ENCODE measurements at places on chromosomes 16 and 17.

DNA sequence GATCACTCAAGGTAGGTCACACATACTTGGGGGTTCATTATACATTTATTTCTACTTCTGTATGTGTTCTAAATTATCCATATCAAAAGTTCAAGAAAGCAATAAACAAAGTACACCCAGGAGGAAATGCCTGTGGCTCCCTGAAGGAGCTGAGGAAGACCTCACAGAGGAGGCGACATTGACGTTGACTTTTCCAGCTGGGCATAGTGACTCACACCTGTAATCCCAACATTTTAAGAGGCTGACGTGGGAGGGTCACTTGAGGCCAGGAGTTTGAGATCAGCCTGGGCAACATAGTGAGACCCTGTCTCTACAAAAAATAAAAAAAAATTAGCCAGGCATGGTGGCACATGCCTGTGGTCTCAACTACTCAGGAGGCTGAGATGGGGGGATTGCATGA, 16.3 kb downstream of the ITGAD start:
- DNase-seq, result no peak

DNA sequence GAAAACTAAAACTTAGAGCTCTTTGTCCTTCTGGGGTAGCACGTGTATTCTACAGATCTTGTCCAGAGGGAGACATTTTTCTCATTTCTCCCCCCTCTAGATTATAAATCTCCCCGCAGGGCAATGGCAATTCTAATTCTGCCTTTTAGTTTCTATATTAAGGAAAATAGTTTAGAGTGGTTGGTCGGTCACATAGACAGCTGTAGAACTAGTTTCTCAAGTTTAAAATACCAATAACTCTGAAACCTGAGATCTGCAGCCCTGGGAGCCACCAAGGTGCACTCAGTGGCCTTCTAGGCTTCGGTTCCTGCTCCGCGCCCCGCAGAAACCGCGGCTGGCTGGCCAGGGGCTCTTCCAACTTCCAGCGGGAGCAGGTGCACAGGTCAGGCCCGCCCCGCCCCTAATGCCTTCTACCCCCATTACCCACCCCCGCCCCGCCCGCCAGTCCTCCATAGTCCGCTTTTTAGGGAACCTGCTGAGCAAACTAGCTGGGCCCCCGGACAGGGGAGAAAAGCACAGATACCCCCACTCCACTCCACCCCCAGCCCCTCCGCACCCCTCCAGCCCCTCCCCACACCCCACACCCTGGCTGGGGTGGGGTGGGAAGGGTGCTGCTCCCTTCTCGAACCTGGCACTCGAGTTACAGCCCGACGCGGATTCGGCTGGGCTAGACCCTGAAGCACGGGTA, 431 bp downstream of the SLFN11 start:
- peak; percentile 15 for DNase-seq

GRCh38 chr17:62628831-62629555, 1.5 kb downstream of the MRC2 start:
- DNase-seq, result no peak

- peak; percentile 46 for DNase-seq
Observed at GRCh38 chr17:43338886-43339516, 59.8 kb upstream of the ARL4D start.

DNA sequence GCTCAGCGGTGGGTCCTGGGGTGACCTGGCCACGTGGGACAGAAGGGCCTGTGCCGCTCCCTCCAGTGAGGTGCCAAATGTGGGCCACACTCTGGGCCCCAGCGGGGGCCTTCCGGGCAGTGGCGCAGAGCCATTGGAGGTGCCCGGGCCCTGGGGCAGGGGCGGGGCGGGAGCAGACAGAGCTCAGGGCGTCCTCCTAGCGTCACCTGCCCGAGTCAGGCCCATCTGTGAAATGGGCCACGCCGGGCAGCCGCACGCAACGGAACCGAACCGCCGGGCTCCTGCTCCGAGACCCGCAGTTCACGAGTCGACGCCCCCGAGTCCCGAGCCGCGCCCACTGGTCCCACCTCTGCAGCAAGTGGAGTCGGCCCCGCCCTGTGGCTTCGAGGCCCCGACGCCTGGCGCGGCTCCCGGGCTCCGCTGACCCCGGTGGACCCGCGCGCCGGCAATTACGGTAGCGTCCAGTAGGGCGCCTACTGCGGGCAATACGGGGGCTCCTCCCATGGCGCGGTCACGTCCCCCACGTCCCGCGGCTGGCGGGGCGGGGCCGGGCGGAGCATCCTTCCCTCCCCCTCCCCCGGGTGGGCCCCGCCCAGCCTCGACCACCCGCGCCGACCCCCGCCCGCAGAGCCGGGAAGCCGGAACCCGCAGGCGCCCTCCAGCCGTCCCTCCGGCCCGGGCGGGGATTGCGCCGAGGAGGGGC, 1.9 kb downstream of the SLC16A3 start:
- DNase-seq, result peak; percentile 81

GRCh38 chr16:813204-813915, 12.8 kb upstream of the GNG13 start:
- DNase-seq, result peak; percentile 43

- no peak for DNase-seq
Observed at GRCh38 chr16:5428932-5429331, 331.3 kb upstream of the EEF2KMT start.

GRCh38 chr16:56067406-56067805, 123.9 kb upstream of the GNAO1 start:
- DNase-seq, result no peak

- no peak for DNase-seq
Observed at GRCh38 chr16:73365016-73365551, 317.2 kb upstream of the ZFHX3 start.

GRCh38 chr17:35892091-35893035, 12.2 kb upstream of the CCL5 start:
- peak; percentile 30 for DNase-seq

- DNase-seq, result no peak
Observed at GRCh38 chr16:59593194-59593661, 859.1 kb upstream of the GOT2 start.

GRCh38 chr17:72962106-72962505, 130.4 kb downstream of the SLC39A11 start:
- DNase-seq, result no peak

DNA sequence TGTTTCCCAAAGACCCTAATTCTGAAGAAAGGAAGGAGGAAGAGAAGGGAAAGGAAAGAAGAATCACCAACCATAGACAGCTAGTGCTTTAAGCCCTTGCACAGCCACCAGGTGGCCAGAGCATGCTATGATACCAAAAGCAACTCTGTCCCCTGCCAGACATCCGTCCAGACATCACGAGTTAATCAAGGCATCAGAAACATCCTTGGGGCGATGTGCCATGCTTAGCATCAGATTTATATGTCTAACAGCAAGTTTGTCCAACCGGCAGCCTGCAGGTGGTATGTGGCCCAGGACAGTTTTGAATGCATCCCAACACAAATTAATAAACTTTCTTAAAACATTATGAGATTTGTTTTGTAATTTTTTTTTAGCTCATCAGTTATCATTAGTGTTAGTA, 2.9 kb upstream of the CRYBA1 start:
- no peak for DNase-seq

- no peak for DNase-seq
Observed at GRCh38 chr17:44312396-44313104, 4.1 kb downstream of the RUNDC3A start.

DNA sequence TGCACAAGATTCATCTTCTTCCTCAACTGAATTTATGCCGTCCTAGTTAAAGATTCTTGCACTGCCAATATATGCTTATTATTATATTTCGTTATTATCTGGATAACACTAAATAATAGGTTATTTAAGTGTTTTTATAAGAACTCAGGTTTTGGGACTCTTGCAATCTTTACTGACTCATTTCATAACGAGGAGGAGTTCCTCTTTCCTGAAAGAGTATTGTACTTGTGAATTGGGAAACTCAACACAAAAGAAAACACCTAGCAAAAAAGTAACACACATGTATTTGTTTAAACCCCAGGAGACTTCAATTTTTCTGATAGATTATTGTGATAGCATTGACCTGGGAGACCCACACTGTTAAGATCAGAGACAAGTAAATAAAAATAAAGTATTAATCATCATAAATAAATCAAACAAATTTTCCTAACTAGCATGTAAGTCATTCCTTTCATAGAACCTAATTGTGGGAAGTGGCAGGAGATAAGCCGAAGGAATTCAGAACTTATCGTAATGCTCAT, 505.8 kb downstream of the KCNJ2 start:
- peak; percentile 51 for DNase-seq

DNA sequence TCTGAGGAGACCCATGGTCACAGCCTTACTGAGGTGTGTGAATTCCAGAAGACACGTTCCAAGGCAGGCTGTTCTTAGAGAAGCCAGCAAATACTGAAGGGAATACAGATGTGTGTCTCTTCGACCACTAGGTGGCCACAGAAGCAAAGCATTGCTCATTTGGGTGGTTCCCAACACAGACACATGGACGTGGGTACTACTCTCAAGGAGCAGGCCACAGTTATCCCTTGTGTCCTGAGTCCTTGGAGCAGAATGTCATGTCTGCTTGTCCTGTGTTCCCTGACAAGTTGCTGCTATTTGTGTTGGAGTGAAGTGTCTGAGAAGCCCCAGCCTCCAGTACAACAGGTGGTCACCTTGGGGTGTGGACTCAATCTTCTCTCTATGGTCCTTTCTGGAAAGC, 30.3 kb downstream of the HMOX2 start:
- DNase-seq, result peak; percentile 74

GRCh38 chr17:82678265-82678891, 20.1 kb downstream of the RAB40B start:
- no peak for DNase-seq

GRCh38 chr17:4895121-4895520, 4.2 kb upstream of the C17orf107 start:
- DNase-seq, result no peak

GRCh38 chr17:9705745-9706144, 60.4 kb downstream of the USP43 start:
- DNase-seq, result no peak

- peak; percentile 86 for DNase-seq
Observed at GRCh38 chr16:50665128-50665878, 15.8 kb downstream of the SNX20 start.

Data from inflammatory macrophage (primary cell).